ENCODE measurements at places on chromosomes 1 and 21.

DNA sequence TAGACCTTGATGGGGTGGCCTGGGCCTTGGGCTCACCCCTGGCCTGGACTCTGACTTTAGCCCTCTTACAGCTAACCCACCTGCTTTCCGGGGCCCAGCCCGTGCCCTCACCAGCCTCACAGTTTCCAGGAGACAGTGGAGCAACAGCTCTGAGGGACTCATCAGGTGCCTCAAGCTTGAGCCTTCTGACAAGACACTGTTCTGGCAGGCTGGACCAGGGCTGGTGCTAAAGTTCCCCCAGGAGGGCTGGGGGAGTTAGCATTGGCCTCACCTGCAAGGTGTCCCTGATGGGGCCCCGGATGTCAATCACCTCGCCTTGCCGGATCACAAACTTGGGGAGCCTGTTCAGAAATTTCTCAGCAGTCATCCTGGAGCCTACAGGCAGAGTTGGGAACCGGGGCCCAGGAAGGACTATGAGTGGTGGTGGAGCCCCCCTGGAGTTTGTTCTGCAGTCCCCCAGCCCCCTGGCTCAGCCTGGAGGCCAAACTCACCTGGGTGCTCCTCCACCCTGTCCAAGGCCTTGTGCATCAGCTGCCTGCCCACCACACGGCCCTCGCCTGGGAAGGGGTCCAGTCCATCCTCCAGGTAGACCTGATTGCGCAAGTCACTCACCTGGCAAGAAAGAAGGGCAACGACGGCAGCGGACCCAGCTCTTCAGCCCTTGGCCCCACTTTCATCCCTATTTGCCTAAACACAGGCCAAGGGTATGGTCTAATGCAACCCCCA lies 4.1 kb downstream of the SH3BGRL3 start:
- DNase-seq: no peak

- no peak for DNase-seq
Observed at GRCh38 chr1:89823679-89824292, 3.0 kb downstream of the LRRC8D start.

GRCh38 chr1:117014209-117014608 lies 12.6 kb downstream of the CD101 start:
- DNase-seq: no peak

DNA sequence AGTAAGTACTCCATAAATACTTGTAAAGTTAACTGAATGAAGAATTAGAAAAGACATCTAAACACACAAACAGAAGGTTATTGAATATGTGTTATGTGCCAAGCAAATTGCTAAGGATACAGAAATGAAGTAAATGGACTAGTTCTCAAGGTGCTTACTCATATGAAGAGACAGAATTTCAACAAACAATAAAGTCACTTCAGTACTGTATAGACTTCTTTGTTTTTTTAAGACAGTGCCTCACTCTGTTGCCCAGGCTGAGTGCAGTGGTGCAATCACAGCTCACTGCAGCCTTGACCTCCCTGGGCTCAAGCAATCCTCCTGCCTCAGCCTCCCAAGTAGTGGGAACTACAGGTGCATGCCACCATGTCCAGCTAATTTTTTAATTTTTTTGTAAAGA lies 57.3 kb downstream of the SERBP1 start:
- DNase-seq: no peak

DNA sequence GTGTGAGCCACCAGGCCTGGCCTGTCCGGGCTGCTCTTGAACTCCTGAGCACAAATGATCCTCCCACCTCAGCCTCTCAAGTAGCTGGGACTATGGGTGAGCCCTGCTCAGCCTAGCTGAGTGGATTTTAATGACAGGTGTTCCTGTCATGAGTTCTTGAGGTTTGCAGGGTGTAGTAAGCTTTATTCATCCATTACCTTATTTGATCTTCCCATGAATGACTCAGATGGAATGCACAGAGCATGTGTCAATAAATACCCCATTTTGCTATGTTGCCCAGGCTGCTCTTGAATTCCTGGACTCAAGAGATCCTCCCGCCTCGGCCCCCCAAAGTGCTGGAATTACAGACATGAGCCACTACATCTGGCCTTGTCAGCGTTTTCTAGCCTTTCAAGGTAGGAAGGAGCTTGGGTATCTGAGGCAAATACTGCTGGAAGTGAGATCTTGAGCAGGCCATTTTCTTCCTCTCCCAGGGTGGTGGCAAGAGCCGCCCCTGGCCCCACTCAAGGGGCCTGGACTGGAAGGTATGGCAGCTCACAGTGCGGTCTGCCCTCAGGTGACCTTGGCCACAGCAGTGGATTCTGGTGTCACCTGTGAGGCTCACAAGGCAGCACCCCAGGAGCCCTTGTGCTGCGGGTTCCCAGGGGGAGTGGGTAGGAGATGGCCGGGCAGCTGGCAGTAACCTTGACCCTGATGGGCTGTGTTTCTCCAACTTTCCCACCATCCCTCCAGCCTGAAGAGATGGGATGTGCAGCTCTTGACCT lies 20.0 kb downstream of the PIK3CD start:
- no peak for DNase-seq

DNA sequence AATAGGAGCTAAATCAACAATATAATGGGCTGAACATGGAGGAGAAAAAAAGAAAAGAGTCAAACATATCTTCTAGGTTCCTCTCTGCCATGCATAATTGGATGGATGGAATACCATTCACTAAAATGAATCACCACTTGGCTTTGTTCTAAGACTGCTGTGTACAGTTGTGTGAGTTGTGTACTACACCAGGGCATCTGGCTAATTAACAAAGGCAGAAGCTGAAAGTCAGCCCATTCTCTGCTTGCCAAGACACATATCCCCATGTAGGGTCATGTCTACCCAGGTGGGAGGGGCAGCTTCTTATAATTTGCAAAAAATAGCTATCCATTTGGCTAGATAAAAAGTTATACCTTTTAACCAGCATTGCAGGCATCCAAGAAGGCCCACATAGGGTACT lies 21.0 kb downstream of the JUN start:
- DNase-seq: no peak

DNA sequence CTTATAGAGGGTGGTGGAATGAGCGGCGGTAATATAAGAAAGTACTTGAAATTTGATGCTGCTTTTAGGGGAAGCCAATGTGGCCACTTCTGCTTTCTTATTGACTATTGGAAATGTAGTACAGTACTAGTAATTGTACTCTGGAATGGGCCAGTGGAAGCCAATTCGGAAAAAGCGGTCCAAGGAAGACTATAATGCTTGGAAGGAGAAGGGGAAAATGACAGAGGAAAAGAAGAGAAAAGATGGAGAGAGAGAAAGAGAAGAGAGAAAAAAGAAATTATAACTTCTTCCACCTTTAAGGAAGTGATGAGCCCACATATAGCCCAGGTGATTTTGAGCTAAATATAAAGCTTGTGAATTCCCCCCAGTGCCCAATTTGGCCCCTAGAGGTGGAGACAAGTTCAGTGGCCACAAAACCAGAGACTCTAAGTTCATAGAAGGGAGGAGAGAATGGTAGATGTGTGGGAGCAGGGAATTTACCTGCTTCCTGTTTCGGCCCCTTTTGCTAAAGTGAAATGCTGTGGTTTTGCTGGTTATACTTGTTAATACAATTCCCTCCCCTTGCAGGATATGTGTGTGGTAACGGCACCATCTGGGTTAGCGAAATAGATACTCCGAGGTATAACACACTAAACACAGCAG lies 35.7 kb upstream of the DUSP10 start:
- peak; percentile 16 for DNase-seq

- no peak for DNase-seq
Observed at GRCh38 chr1:158179301-158180041, 1.2 kb upstream of the CD1D start.

DNA sequence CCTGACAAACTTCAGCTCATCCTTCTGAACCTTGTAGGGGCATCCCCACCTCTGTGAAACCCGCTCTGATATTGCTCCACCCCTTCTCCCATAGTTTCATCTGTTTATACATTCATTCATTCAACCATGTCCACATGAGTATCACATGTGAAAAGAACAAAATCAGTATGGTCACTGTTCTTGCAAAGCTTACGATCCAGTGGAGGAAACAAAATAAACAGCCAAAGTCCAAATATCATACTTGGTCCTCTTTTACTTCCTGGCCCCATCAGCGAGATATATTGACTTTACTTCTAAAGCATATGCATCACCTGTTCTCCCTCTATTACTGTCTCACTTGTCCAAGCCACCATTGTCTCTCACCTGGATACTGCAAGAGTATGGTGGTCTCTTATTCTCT lies 35.6 kb downstream of the C8A start:
- no peak for DNase-seq

DNA sequence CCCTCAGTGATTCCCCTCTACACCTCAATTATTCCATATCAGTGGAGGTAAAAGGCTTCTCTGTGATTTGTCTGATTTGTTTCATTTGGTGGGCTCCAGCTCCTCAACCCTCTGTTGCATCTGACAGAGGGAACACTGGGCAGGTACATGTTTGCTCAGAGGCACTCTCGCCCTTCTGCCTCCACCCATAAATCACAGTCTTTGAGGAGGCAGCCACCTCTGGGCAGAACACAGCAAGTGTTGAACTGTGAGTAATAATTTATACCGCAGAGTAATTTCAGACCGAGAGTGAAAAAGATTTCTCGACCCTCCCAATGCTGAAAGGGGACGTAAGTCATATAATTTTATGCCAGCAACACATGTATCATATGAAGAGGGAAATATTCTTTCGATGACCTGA lies 330.1 kb upstream of the PBX1 start:
- no peak for DNase-seq

DNA sequence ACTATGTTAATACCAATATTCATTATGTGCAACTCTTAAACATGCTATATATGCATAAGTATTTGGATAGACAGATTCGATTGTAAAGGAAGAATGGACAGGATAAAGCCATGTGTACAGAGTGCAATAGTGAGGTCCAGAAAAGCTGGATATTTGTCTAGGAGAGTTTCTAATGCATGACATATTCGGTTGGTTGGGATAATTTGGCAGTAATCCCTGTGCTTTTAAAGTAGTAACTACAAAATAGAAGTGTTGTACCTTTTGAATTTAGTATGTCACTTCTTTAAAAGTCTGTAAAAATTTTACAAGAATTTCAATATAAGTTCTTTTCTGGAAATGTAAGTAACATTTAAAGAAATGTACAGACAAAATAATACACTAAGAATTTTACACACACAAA lies 774.5 kb downstream of the USP25 start:
- DNase-seq: no peak
